ENCODE measurements at places on chromosomes 2 and 18. TPM values are rescaled to one million over a fixed set of nuclear protein-coding genes. Genes with fewer than 3 reads are reported as not detected.

The OTOS gene
- total RNA-seq = not detected

The RAB17 gene
- total RNA-seq = 2.9 TPM

The AQP12A gene
- not detected for total RNA-seq

The COL3A1 gene
- total RNA-seq = 1.0 TPM

The ALPP gene
- total RNA-seq = not detected

The DSG4 gene
- total RNA-seq = not detected

The FAM237A gene
- total RNA-seq = not detected

The MYO3B gene
- total RNA-seq = under 0.01 TPM

The FAHD2B gene
- total RNA-seq = 4.3 TPM

The FBXO41 gene
- 0.66 TPM for total RNA-seq

The GALNT13 gene
- total RNA-seq = 4.2 TPM

The COPS9 gene
- total RNA-seq = 140 TPM

The ANKRD62 gene
- not detected for total RNA-seq

The MFSD2B gene
- not detected for total RNA-seq

The KIAA2012 gene
- not detected for total RNA-seq

The TRIM43B gene
- total RNA-seq = not detected

The ABCG5 gene
- not detected for total RNA-seq
